ENCODE measurements at places on chromosomes 2 and 18. TPM values are rescaled to one million over a fixed set of nuclear protein-coding genes. Genes with fewer than 3 reads are reported as not detected.

The FBXO36 gene
- total RNA-seq = 2.0 TPM

The ASB18 gene
- total RNA-seq = not detected

The WDSUB1 gene
- 6.0 TPM for total RNA-seq

The ACVR1C gene
- total RNA-seq = 1.6 TPM

The PTPRN gene
- 0.30 TPM for total RNA-seq

The FAHD2A gene
- total RNA-seq = 37.9 TPM

The EDAR gene
- total RNA-seq = 0.78 TPM

The DSG4 gene
- total RNA-seq = not detected

The FAM110C gene
- 0.96 TPM for total RNA-seq

The LHCGR gene
- total RNA-seq = not detected

The FLACC1 gene
- total RNA-seq = 0.72 TPM

The RNU2-63P gene
- 1.7 TPM for total RNA-seq

The C1D gene
- 11.3 TPM for total RNA-seq

The KCNK3 gene
- total RNA-seq = not detected

The CDC42EP3 gene
- total RNA-seq = 16.4 TPM

The THSD7B gene
- not detected for total RNA-seq

The SIX3 gene
- total RNA-seq = not detected

The PLB1 gene
- 1.1 TPM for total RNA-seq

The SAG gene
- not detected for total RNA-seq

The GLI2 gene
- total RNA-seq = not detected

The TLX2 gene
- total RNA-seq = 0.18 TPM

The IL1RL2 gene
- total RNA-seq = 1.7 TPM

The HES6 gene
- total RNA-seq = 4.0 TPM

The ERICH2 gene
- not detected for total RNA-seq

The DPYSL5 gene
- total RNA-seq = 0.07 TPM
